ENCODE measurements at places on chromosomes 2 and 18. TPM values are rescaled to one million over a fixed set of nuclear protein-coding genes. Genes with fewer than 3 reads are reported as not detected.
A peak's percentile ranks its signal among the peaks of the same experiment; 100 is the strongest.

- H3K4me3 ChIP-seq, result no peak overlapping the region
- no peaks in the 10 kb centered on the region for H3K36me3 ChIP-seq
- no peak for DNase-seq
- H3K27ac ChIP-seq, result peak overlapping the region; percentile 22
Observed at GRCh38 chr2:150626934-150627411, 139.5 kb upstream of the RND3 start.

DNA sequence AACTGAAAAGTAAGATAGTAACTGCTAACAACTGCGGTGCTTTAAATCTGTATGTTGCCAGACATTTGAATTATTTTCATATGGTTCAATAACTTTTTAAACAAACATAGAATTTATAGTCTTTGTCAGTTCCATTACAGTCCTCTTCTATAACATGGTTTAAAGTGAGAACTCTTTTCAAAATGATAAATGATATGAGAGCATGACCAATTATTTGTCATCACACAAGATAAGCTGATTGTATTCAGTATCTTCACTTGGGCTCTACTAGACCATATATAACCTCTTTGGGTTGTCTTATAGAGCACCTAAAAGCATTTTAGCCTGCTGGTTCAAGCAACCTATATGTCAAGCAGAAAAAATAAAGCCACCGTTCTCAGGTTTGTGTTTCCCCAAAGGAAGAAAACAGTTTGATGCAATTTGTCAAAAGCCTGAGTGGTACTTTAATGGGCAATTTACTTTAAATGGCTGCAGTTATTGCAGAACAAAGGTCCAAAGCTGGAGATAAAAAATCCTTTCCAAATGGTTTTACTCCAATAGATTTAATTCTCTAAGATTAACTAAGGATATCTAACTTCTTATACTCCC lies 298.4 kb downstream of the FSIP2 start:
- H3K27me3 ChIP-seq, result no peaks in the 10 kb centered on the region
- no peak overlapping the region for H3K27ac ChIP-seq
- peak; percentile 47 for DNase-seq
- H3K4me3 ChIP-seq, result no peak overlapping the region

The SCYGR4 gene
- not detected for total RNA-seq

DNA sequence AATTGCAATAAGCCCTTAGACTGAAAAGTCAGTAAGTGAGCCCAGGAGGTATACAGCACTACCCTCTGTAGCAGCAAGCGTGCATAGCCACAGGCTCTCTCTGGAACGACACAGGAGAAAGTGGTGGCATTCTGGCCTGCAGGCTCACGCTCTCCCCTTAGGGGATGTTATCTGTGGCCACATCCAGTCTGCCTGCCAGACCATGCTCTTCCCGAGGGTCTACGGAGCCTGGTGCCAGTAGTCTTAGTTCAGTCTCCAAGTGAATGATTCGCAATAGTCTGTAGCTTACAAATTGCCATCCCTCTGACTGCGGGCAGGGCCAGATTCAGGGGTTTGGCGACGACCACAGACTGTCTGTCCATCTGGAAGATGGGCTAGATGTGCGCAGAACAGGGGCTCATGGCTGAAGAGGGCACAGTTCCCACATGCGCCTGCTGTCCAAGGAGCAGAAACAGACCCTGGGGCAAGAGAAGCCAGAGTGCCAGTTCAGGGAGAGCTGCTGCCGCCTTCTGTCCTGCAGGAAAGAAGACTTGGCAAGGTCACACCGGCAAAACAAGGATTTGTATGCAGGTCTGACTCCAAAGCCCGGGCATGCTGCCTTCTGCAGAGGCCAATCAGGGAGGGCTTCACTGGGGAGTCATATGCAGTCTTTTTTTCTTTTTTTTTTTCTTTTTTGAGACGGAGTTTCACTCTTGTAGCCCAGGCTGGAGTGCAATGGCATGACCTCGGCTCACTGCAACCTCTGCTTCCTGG lies 3.5 kb upstream of the KLF11 start:
- no peak for DNase-seq
- H3K4me1 ChIP-seq, result no peaks in the 10 kb centered on the region
- H3K36me3 ChIP-seq, result no peaks in the 10 kb centered on the region
- H3K4me3 ChIP-seq, result no peak overlapping the region
- H3K27me3 ChIP-seq, result peaks cover 8% of the 10 kb centered on the region

The STAT4 gene
- 0.16 TPM for total RNA-seq

GRCh38 chr2:101831351-101831865 lies 133.9 kb downstream of the MAP4K4 start:
- H3K4me1 ChIP-seq, result peaks cover 14% of the 10 kb centered on the region
- no peaks in the 10 kb centered on the region for H3K27me3 ChIP-seq
- no peak overlapping the region for H3K27ac ChIP-seq
- H3K4me3 ChIP-seq, result no peak overlapping the region

GRCh38 chr2:71600555-71600954 lies 147.2 kb downstream of the DYSF start:
- no peaks in the 10 kb centered on the region for H3K27me3 ChIP-seq
- no peak for DNase-seq
- no peaks in the 10 kb centered on the region for H3K4me1 ChIP-seq
- no peak overlapping the region for H3K27ac ChIP-seq
- H3K4me3 ChIP-seq, result no peak overlapping the region

- H3K36me3 ChIP-seq, result no peaks in the 10 kb centered on the region
- no peak overlapping the region for H3K4me3 ChIP-seq
- 0 out of 2 replicates have a peak, but pooled peaks cover 2% of the 10 kb centered on the region for H3K4me1 ChIP-seq
- no peaks in the 10 kb centered on the region for H3K27me3 ChIP-seq
Observed at GRCh38 chr2:167706800-167707199, 540.6 kb downstream of the STK39 start.

- H3K27me3 ChIP-seq, result no peaks in the 10 kb centered on the region
- no peak overlapping the region for H3K4me3 ChIP-seq
- no peak for DNase-seq
- H3K4me1 ChIP-seq, result no peaks in the 10 kb centered on the region
- H3K27ac ChIP-seq, result no peak overlapping the region
Observed at GRCh38 chr2:198097630-198098029, 293.2 kb downstream of the PLCL1 start.

The MAP3K20 gene
- total RNA-seq, result 30.9 TPM

The CD8B2 gene
- not detected for total RNA-seq

DNA sequence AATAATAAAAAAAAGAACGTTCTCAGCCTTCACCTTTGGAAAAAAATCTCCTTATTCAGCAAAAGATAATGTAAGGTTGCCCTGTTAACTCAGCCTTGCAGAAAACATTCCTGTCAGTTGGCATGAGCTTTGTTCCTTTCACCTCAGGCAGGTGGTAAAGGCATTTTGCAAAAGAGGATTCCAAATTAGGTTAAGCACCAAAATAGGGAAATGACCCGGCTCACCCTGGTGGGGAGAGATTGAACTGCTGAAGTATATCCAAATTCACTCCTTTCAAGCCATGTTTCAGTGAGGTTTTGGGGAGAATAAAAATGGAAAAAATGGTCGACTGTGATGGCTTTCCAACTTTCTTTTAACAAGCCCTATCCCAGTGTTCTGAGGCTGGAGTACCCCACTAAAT lies 1988.8 kb upstream of the PIK3C3 start:
- H3K27ac ChIP-seq, result no peak overlapping the region
- no peak overlapping the region for H3K4me3 ChIP-seq
- no peaks in the 10 kb centered on the region for H3K36me3 ChIP-seq
- no peaks in the 10 kb centered on the region for H3K4me1 ChIP-seq
